SK-N-SH (cell line): ENCODE measurements at places on chromosomes 4 and X.

DNA sequence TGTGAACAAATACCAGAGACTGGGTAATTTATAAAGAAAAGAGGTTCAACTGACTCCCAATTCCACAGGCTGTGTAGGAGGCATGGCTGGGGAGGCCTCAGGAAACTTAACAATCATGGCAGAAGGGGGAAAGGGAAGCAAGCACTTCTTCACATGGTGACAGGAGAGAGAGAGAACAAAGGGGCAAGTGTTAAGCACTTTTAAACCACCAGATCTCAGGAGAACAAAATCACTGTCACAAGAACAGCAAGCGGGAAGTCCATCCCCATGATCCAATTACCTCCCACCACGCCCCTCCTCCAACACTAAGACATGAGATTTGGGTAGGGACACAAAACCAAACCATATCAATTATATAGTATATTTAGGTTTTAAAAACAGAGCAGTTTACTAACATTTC is 30.8 kb downstream of the MOB1B start:
- no peak for DNase-seq

GRCh38 chr4:7518871-7519637 is 84.3 kb upstream of the PSAPL1 start:
- DNase-seq, result peak; percentile 84

GRCh38 chrX:117487421-117487820 is 629.2 kb downstream of the KLHL13 start:
- no peak for DNase-seq

GRCh38 chr4:107708225-107708624 is 11.8 kb downstream of the PAPSS1 start:
- no peak for DNase-seq

GRCh38 chr4:26126143-26126718 is 194.6 kb upstream of the RBPJ start:
- DNase-seq, result no peak

DNA sequence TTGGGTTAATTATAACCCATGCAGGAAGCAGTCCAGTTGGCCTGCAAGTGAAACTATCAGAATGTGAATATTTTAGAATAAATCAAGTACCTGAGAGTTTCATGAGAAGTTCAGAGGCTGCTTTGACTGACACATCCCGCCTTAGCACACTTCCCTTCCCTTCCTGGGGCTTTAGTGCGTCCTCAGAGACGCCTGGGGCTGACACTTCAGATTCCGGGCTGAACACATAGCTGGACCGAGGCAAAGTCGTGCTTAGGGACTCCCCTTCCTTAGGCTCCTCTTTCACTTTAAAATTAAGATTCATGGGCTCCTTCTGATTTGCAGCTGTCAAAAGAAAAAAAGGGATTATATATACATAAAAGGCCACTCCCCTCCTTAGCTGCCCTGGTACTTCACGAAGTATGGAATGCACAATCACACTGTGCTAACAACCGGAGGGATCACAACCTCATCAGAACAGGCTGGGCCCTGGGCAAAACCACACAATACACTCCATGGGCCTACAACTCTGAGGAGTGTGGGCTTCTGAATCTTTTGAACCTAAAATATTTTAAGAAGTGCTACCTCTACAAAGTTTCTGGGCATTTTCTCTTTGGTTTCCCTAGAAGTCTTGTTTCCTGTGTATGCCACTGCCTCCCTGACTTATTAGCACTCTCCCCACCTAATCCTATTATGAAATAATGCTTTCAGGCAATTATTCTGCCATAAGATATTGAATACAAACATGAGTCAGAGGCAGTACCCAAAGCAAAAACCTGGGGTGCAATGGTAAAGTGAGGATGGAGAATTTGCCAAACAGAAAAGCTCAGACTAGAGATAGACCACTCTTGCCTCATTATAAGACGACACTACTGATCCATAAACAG is 68.2 kb downstream of the ZNF827 start:
- DNase-seq, result no peak
